ENCODE measurements at places on chromosomes 4 and X. TPM values are rescaled to one million over a fixed set of nuclear protein-coding genes. Genes with fewer than 3 reads are reported as not detected.

GRCh38 chr4:53591372-53591892 is at the start of gene LNX1:
Gene LNX1 (minus strand): TSS chr4:53591486. CDS start chr4:53574002, 17,484 bp downstream.
- DNase-seq, result no peak

DNA sequence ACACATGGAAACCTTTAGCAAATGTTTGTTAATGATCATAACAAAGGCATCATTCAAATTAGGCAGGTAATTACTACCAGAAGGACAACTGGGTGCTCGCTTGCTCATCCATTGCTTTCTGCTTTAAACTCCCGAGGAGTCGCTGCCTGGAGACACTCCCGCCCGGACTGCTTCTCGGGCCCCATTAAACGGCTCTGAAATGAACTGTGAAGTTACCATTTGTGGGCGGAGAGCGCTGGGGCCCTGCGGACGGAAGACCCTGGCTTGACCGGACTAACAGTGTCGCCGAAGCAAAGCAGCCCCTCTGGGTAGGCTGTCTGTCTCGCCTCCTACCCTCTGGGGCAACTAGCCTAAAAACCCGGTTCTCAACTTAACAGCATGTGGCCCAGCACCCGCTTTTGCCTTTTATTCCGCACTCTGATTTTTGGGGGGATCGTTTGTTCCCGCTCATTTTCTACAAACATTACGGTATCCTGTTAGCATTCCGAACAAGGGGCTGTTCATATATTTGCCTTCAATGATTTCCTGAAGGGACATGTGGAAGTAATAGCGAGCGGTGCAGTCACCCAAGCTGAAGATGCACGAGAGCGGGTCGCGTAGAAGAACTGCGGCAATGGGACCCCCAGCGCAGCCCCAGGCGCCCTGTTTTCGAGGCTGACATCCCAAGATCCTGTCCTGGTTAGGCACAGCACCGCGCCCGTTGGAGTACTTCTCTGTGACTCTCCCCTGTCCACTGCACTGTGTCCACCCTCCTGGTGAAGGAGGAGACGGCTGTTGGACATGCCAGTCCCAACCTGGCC is 1.6 kb upstream of the PDGFRA start:
- DNase-seq, result peak; percentile 19

DNA sequence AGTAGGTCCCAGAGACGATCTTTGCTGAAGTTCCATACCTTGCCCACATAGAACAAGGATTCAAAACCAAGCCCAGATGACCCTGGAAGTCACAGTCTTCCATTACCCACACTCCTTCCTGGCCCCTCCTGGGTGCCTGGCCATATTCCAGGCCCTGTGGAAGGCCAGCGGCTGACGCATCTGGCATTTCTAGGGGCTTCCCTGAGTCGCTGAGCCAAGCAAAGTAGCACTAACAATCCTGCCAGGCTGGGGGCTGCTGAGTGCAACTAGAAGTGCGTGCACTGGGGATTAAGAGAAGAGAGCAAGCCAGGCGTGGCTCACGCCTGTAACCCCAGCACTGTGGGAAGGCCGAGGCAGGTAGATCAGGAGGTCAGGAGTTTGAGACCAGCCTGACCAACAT is 175.2 kb upstream of the CPEB2 start:
- DNase-seq, result no peak

The SMARCA5 gene
- total RNA-seq, result 60.3 TPM

DNA sequence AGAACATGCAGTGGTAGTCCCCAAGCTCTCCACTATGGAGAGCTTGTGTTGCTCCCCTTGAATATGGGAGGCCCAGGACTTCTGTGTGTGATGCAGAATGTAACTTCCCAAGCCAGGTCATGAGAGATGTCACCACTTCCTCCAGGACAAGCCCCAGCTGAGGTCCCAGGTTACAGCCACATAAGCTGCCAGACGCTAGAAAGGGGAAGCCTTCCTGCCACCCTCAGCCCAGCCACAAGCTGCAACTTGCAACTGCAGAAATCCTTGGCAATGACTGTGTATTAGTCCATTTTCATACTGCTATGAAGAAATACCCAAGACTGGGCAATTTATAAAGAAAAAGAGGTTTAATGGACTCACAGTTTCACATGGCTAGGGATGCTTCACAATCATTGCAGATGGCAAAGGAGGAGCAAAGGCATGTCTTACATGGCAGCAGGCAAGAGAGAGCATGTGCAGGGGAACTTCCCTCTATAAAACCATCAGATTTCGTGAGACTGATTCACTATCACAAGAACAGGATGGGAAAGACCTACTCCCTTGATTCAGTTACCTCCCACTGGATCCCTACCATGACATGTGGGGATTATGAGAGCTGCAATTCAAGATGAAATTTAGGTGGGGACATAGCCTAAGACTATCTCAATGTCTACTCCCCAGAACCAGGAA is 91.5 kb upstream of the DHX15 start:
- DNase-seq, result no peak

GRCh38 chr4:120865985-120866384 is 56.5 kb downstream of the PRDM5 start:
- DNase-seq, result no peak

The FTHL17 gene
- total RNA-seq, result not detected

- DNase-seq, result no peak
Measured at GRCh38 chr4:17063888-17064287, 165.4 kb upstream of the LDB2 start.

DNA sequence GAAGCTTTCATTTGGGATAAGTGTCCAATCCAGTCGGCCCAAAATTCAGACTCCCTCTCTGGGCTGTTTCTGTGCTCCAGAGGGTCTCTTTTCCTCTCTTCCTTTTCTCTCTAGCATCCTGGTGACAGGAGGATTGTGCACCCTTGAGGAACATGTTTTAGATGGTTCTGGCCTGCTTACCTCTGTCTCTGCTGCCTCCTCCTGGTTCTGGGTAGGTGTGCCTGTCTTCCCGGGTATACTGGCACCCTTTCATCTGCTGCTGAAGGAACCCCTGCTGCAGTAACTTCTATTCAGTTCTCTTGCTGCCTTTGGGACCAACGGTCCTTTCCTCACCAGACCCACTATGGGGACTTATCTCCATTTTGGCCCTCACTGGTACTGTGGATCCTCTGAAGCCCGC is 53.2 kb downstream of the HMGB2 start:
- no peak for DNase-seq

The RBM47 gene
- total RNA-seq, result 0.82 TPM

The FAM184B gene
- 5.3 TPM for total RNA-seq

DNA sequence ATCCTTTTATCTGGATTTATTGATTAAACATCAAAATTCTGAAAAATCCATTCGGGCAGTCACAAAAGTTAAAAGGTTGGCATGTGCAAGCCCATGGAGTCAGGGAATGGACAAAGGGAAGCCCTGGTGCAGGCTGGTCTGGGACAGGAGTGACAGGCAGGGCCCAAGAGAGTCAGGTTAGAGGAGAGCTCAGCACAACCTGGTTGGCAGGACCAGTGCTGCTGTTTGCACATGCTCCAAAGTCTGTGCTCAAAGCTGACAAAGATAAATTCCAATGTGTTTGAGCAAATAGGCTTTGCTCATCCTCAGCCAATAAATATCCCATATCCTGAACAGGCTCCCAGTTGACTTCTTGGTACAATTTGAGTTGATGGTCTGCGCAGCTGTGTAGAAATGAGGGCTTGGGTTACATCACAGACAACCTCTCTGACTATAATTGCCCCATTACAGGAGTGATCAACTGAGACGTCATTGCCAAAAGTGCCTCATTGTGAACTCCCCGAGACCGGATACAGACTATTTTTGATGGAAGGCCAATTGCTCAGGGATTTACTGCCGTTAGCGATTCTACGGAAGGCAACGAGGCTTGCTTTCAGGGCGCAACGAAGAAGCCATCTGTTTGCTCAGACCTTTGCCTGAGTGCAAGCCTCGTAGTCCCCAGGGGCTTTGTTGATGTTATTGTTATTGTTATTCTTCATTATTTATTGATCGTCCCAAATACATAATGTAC is 1008.1 kb upstream of the TENM3 start:
- DNase-seq, result no peak

The RPA4 gene
- total RNA-seq, result 0.82 TPM

GRCh38 chr4:61375301-61375700 is 175.2 kb downstream of the ADGRL3 start:
- DNase-seq, result no peak

DNA sequence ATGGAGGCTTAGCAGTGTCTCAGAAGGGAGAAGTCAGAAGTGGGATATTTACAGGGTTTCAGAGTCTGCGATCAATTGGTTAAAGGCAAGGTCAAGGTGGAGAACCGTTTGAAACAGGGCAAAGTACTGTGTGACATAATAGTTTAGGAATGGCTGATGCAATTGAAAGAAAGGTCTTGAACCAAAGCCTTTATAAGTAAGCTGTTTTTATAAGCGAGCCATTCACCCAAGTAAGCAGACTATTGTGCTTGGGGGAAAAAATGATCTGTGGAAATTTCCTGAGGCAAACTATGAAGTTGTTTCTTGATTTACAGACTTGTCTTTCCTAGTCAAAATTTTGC is 327.3 kb downstream of the CAMK2D start:
- DNase-seq, result no peak

GRCh38 chr4:93540562-93540961 is 288.0 kb upstream of the ATOH1 start:
- DNase-seq, result no peak

GRCh38 chrX:13759152-13759718 is 24.7 kb downstream of the OFD1 start:
- no peak for DNase-seq

- DNase-seq, result no peak
Measured at GRCh38 chr4:148048598-148048997, 316.7 kb downstream of the ARHGAP10 start.

The F8 gene
- 6.1 TPM for total RNA-seq

- DNase-seq, result no peak
Measured at GRCh38 chr4:169745291-169745690, 12.5 kb downstream of the HPF1 start.

DNA sequence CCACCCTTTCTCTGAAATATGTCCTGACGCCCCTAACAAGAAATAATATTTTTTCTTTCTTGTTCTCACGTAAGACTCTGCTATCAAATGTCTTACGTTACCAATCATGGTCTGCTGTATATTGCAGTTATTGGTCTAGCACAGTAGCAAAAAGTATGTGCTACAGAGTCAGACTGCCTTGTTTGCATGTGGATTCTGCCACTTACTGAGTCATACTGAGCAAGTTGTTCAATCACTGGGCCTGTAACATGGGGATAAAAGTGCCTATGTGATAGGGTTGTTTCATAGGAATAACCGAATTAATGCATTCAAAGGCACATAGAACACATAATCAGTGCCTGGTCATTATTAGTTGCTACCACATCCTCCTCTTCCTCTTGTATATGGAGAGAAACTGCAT is 14.1 kb downstream of the RPGR start:
- no peak for DNase-seq

The RENBP gene
- total RNA-seq, result 2.4 TPM

GRCh38 chr4:159071178-159071968 is 31.5 kb upstream of the RAPGEF2 start:
- no peak for DNase-seq

The PDZD4 gene
- 165 TPM for total RNA-seq

DNA sequence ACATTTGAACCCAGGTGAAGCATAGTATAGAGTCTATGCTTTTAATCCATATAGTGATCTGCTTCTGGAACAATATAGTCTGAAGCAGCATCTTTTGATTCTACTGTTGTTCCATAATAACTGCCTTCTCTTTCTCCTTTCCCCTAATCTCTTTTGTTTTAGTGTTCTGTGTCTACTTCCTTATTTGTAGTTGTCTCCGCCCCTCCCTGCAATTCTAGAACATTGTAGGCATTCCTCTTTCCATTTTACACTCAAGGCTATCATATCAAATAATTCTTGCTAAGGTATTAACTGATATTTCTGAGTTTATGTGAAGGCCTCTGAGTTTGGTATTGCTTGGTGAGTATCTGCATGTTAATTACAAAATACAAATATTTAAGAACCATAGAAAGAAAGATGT is 11.6 kb downstream of the BLTP1 start:
- no peak for DNase-seq

GRCh38 chrX:26954029-26954428 is 509.1 kb downstream of the PPP4R3C start:
- DNase-seq, result no peak

GRCh38 chr4:26955241-26955640 is 94.6 kb downstream of the STIM2 start:
- no peak for DNase-seq

DNA sequence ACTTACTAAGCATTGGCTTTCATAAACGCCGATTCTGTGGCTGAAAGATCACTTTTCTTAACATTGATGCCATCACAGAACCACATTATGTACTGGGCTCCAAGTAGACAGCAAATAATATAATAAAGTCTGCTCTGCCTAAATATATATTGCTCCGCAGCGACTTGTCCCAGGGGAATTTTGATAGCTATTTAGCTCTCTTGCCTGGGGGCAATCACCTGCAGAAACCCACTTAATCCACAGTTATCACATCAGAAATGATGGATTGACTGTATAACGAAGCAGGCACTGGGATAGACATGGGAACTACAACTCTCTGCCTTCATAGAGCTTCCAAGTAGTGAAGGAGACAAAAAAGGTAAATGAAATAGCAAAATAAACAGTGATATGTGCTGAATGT is 48.0 kb upstream of the MYOZ2 start:
- DNase-seq, result no peak

- no peak for DNase-seq
Measured at GRCh38 chrX:1387141-1387776, 4.7 kb downstream of the SLC25A6 start.

The CXorf49B gene
- not detected for total RNA-seq

GRCh38 chr4:74365761-74366160 is 816 bp downstream of the EREG start:
- DNase-seq, result no peak

The ACE2 gene
- under 0.01 TPM for total RNA-seq

The SMR3B gene
- total RNA-seq, result not detected

The ZNF711 gene
- total RNA-seq, result 102 TPM

The CDS1 gene
- total RNA-seq, result 8.6 TPM

GRCh38 chr4:76550966-76551780 is 116.1 kb downstream of the SHROOM3 start:
- no peak for DNase-seq

The REPS2 gene
- total RNA-seq, result 31.4 TPM

- DNase-seq, result no peak
Measured at GRCh38 chr4:123050018-123050417, 127.6 kb upstream of the NUDT6 start.

DNA sequence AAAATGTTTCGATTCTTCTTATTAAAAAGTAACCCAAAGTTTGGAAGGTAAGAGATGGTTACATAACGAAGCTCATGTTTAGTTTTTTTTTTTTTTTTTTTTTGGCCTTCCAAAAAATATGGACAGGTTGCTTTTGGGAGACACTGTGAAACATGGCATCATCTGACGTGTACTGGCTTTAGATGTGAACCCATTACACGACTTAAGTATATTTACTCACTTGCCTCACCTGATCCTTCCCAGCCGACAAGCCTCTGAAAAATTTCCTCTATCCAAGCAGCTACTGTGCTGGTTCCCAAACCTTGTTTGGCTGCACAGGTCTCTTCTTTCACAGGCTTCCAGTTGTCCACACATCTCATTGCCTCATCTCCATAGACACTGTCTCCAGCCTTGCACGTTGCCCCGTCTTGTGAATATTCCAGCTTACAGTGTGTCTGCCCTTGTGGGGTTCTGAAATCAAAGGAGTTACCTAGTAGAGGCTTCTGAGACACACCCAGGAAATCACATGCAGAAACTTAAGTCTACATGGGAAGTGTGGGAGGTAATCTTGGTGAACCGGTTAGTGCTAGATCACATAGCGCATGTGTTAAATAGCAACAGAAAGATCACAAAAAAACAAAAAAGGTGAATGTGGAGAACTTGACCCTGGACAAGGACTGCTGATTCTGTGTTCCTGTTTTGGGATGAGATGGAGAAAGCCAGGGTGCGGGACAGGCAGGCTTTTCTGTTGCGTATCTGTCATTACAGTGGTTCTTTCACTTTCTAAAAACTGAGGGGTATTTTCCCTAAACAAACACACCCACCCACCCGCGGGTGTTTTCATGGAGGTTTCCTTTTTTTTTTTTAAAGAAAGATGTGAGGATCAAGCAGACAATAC is 328.6 kb downstream of the ARHGAP10 start:
- DNase-seq, result no peak
